Right renal pelvis (tissue), 4 donors: ENCODE measurements at places on chromosomes 13 and 19.

GRCh38 chr19:5337126-5337525, 3.5 kb downstream of the PTPRS start:
- DNase-seq = no peak

- DNase-seq = no peak
These were observed 797.5 kb upstream of the SPRY2 start for GRCh38 chr13:81138353-81138980.

- DNase-seq = no peak
These were observed 11.2 kb downstream of the ZNF317 start for GRCh38 chr19:9151367-9151766.

DNA sequence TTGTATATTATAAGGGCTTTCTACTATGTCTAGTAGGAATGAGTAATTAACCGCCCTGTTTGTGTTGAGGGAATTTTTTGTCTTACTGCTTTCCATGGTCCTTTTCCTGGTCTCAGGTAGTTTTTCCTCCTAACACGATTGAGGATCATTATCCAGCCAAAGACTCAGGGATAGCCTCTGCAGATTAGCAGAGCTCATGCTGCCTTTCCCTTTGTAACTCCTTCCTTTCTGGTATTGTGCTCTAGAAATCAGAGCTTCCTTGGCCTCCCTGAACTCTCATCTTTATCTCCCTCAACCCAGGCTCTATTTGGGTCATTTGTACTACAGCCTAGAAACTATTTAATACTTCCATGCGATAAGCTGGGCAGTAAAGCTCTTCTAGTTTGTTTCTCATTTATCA, 142.1 kb downstream of the PDS5B start:
- no peak for DNase-seq

GRCh38 chr19:46317339-46317738, 20.5 kb downstream of the HIF3A start:
- DNase-seq = no peak

DNA sequence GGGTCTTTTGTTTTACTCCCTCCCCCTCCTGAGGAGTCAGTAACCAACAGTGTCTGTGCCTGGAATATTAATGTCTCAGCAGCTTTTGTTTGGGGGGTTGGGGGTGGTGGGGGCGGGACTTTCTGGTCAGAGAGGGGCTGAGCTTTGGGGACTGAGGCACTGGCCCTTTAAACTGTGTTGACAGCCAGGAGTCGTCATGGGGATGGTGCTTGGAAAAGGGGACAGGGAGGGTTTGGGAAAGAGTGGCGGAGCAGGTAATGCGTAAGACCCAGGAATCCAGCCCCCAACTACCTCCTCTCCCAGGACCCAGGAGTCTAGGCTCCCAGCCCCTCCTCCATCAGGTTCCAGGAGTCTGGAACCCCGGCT, 5.2 kb downstream of the CADM4 start:
- no peak for DNase-seq

- no peak for DNase-seq
These were observed 24.1 kb upstream of the ASPDH start for GRCh38 chr19:50537769-50538230.

- DNase-seq = no peak
These were observed 93.0 kb upstream of the ARGLU1 start for GRCh38 chr13:106660746-106661625.

GRCh38 chr19:34317311-34317927, 47.6 kb upstream of the GPI start:
- DNase-seq = no peak

DNA sequence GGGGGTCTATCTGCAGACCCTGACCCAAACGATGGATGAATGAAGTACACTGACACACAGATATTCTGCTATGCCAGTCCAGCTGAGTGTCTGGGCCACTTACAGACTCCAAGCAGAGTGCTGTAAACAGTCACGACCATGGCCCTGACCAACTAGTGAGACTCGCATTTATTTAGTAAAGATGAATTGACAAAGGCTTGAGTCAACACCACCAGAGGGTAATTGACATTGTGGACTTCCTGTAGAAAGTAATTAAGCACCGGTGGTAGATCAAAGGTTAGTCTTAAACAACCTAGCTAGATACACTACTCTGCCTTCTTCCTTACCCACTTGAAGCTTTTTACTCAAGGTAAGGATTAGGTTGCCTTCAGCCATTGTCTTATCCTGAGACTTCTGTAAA, 63.4 kb upstream of the KPNA3 start:
- no peak for DNase-seq
